ENCODE measurements at places on chromosomes 2 and 18.

GRCh38 chr2:55010149-55010591, 40.1 kb downstream of the RTN4 start:
- DNase-seq, result peak; percentile 37

DNA sequence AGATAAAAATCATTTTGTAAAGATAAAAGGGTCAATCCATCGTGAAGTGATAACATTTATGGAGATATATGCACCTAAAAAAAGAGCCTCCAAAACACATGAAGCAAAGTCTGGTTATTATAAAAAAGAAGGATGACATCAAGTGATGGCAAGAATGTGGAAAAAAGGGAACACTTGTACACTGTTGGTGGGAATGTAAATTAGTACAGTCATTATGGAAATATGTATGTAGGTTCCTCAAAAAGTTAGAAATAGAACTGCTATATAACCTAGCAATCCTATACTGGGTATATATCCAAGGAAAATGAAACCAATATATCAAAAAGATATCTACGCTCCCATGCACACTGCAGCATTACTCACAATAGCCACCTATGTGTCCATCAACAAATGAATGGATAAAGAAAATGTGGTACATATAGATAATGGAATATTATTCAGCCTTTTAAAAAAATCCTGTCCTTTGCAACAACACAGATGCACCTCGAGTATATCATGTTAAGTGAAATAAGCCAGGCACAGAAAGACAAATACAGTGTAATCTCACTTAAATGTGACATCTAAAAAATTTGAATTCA, 28.9 kb downstream of the ABCB11 start:
- DNase-seq, result no peak

GRCh38 chr18:49892148-49892924, 79.0 kb upstream of the ACAA2 start:
- no peak for DNase-seq

DNA sequence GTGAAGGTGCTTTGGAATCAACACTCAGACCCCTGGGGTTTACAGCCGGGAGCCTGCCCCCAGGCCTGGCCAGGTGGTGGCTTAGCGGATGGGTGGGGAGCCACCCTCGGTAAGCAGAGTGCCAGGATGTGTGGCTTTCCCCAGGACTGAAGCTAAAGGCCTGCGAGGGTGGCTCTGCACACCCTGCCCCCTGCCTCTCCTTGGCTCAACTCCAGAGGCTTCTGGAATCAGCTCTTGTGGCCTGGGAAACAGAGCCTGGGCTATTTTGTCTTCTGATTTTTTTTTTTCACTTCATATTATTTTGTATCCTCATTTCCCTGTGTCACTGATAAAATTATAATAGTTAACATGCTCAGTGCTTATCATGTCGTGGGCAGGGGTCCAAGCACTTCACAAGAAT, 79.8 kb downstream of the RHOB start:
- DNase-seq, result no peak

DNA sequence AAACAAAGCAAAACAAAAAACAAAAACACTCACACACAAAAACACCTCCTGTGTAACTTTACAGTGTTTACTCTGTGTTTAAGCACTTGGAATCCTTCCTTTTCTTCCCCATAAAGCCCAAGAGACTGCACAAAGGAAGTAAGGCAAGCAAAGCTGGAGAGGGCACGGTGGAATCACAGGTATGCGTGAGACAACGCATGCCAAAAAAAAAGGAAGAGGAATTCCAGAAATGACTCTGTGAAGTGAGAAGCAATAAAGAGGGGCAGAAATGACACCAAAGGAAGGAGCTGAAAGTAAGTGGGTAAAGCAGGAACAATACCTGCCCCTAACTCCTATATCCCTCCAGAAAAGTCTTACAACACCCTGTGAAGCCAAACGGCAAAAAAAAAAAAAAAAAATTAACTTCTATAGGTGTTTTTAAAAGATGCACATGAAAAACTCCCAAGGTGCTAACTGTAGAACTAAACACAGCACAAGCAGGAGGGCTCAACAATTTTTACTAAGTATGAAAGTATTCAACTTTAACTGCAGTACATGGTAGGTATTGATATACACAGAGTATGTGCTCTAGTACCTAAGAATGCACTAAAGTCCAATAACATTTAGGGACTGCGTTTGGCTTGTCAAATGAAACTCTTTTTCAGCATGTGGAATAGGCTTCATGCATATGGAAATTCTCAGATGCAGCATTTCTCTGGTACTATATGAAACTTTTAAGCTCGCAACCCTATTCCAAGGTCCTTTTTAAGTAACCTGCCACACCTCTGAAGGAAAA, 9.1 kb downstream of the RND3 start:
- DNase-seq, result no peak
